ENCODE measurements at places on chromosomes 2 and 18. TPM values are rescaled to one million over a fixed set of nuclear protein-coding genes. Genes with fewer than 3 reads are reported as not detected.

GRCh38 chr2:16900405-16901025, 234.9 kb upstream of the CYRIA start:
- DNase-seq, result no peak
- no peaks in the 10 kb centered on the region for H3K27me3 ChIP-seq
- no peaks in the 10 kb centered on the region for H3K4me1 ChIP-seq

- no peaks in the 10 kb centered on the region for H3K27me3 ChIP-seq
- H3K27ac ChIP-seq, result no peak overlapping the region
- no peaks in the 10 kb centered on the region for H3K36me3 ChIP-seq
- no peak for DNase-seq
Observed at GRCh38 chr18:67514465-67514864, 2.1 kb downstream of the DSEL start.

- DNase-seq, result no peak
- H3K27me3 ChIP-seq, result peaks cover 41% of the 10 kb centered on the region
- no peak overlapping the region for H3K4me3 ChIP-seq
- H3K36me3 ChIP-seq, result no peaks in the 10 kb centered on the region
Observed at GRCh38 chr2:113013336-113013661, 8.0 kb downstream of the IL36A start.

GRCh38 chr2:58764338-58765104, 523.4 kb upstream of the FANCL start:
- H3K27ac ChIP-seq, result no peak overlapping the region
- H3K4me3 ChIP-seq, result no peak overlapping the region
- H3K4me1 ChIP-seq, result no peaks in the 10 kb centered on the region

DNA sequence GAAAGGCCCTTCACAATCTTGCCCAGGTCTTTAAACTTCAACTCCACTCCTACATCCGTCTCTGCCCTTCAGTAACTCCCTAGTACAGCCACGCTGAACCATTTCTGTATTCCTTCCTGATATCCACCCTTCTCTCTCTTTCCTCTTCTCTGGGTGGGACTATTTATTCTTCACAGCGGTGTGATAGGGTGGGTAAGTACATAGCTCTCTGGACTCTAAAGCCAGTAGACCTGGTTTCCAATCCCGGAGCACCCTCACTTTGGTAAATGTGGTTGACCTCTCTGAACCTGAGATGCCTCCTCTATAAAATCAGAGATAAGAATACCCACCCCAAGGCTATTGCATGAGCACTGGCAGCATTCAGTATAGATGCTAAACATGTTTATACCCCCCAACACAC, 86.7 kb downstream of the ATL2 start:
- peaks cover 5% of the 10 kb centered on the region for H3K27me3 ChIP-seq
- no peak overlapping the region for H3K4me3 ChIP-seq
- no peak overlapping the region for H3K27ac ChIP-seq
- DNase-seq, result no peak
- H3K4me1 ChIP-seq, result no peaks in the 10 kb centered on the region

DNA sequence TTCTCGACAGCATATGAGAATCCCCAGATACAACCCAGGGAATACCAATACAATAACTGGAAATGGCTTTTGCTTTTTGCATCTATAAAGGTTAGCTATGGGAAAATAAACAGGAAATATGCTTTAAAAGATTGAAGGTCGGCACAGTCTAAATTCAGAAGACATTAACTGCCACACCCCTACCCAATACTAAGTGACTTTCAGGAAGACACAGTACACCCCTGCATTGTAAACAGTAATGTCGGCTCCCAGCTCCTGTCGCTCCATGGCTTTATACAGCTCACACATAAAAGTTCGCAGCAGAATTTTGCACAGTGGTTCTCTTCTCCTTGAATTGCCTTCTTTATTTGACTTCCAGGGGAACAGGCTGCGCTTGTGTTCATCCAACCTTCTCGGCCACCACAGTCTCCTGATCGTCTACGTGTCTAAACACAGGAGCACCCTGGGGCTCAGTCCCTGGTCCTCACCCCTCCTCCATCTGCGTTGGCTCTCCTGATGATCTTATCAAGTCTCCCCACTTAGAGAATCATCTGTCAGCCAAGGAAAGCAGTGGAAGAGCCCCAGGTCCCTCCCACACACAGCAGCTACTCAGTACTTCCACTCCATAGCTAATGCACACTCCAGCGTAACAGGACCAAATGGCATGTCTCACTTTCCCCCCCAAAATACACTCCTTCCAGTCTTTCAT, 22.7 kb downstream of the CYB5A start:
- no peaks in the 10 kb centered on the region for H3K36me3 ChIP-seq
- peaks cover 54% of the 10 kb centered on the region for H3K4me1 ChIP-seq
- H3K27me3 ChIP-seq, result no peaks in the 10 kb centered on the region
- peak; percentile 22 for DNase-seq
- H3K4me3 ChIP-seq, result no peak overlapping the region

- no peak overlapping the region for H3K27ac ChIP-seq
- H3K4me3 ChIP-seq, result no peak overlapping the region
- H3K27me3 ChIP-seq, result no peaks in the 10 kb centered on the region
- no peak for DNase-seq
- no peaks in the 10 kb centered on the region for H3K4me1 ChIP-seq
- no peaks in the 10 kb centered on the region for H3K36me3 ChIP-seq
Observed at GRCh38 chr2:111685342-111685741, 198.7 kb downstream of the ANAPC1 start.

- H3K4me1 ChIP-seq, result peaks cover 70% of the 10 kb centered on the region
- H3K36me3 ChIP-seq, result peaks cover 15% of the 10 kb centered on the region
- DNase-seq, result no peak
- peak overlapping the region; percentile 87 for H3K27ac ChIP-seq
Observed at GRCh38 chr2:53786352-53786704, 425 bp downstream of the ASB3 start.

GRCh38 chr2:223123855-223124610, 72.0 kb downstream of the KCNE4 start:
- no peaks in the 10 kb centered on the region for H3K36me3 ChIP-seq
- no peaks in the 10 kb centered on the region for H3K27me3 ChIP-seq
- no peak overlapping the region for H3K4me3 ChIP-seq
- peaks cover 4% of the 10 kb centered on the region for H3K4me1 ChIP-seq
- H3K27ac ChIP-seq, result peak overlapping the region; percentile 67

DNA sequence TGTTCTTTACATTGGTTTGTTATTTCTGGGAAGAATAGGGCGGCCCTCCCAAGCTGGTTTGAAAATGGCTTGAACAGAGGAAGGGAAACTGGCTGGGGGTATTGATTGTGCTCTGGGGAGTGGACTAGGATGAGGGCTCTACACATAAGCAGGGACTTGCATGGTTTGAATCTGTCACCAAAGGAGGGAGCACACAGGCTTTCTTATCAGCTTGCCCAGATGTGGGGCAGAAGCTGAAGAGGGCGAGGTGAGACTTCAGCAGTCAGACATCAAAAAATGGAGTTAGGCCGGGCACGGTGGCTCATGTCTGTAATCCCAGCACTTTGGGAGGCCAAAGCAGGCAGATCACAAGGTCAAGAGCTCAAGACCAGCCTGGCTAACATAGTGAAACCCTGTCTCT, 7.2 kb upstream of the RAB12 start:
- no peaks in the 10 kb centered on the region for H3K36me3 ChIP-seq
- no peak overlapping the region for H3K4me3 ChIP-seq
- no peaks in the 10 kb centered on the region for H3K4me1 ChIP-seq

- H3K4me3 ChIP-seq, result no peak overlapping the region
- H3K27ac ChIP-seq, result no peak overlapping the region
Observed at GRCh38 chr2:54984476-54984875, 65.8 kb downstream of the RTN4 start.

DNA sequence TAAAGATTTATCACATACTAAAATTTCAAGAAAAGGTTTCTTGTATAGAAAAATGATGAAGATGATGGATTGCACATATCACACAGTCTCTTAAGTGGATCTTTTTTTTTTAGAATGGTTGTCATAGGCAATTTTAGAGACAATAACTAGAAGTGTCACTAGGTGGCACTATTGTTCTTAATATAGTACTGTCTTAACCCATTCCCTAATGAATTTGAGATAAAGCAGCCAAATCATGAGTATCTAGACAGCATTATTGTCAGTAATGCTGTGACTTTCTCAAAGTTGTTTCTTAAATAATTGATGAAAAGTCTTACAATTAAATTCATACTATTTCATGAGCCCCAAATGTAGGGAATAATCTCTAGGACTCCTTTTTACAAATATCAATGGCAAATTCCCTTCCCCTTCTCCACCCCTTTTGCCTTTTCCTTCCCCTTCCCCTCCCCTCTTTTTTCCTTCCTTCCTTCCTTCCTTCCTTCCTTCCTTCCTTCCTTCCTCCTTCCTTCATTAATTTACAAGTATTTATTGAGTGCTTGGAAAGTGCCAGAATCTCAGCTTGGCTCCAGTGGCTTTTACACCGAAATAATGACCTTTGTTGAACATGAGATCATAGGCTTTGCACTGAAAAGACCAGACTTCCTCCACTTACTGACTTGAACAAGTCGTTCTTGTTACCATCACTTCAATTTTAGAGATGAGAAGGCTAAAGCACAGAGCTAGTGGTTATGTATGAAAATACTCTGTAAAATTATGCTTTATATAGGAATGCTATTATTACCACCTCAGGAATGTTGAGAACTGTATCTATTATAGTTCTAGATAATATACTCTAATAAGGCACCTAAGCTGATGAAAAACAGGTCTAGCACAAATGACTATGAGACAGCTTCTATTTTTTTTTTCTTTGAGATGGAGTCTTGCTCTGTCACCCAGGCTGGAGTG, 19.8 kb downstream of the MYL12B start:
- peak overlapping the region; percentile 47 for H3K27ac ChIP-seq
- no peaks in the 10 kb centered on the region for H3K27me3 ChIP-seq
- peak overlapping the region; percentile 51 for H3K4me3 ChIP-seq

DNA sequence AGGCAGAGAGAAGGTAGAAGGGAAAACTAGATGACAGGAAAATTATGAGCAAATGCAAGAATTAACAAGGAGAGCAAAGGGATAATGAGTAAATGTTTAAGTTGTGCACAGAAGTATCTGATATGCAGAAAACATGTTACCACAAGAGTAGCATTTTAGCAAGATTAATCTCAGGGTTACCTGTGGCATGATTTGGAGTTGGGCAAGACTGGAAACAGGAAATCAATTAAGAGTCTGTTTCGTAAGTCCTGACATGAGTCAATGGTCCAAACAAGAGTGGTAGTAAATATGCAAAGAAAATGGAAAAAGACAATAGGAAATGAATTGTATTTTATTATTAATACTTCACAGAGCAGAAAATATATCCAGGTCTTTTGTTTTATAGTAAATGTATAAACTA, 17.3 kb upstream of the MTX2 start:
- H3K27me3 ChIP-seq, result peaks cover 16% of the 10 kb centered on the region
- H3K4me3 ChIP-seq, result no peak overlapping the region
- DNase-seq, result no peak
- H3K27ac ChIP-seq, result no peak overlapping the region
- no peaks in the 10 kb centered on the region for H3K36me3 ChIP-seq
- no peaks in the 10 kb centered on the region for H3K4me1 ChIP-seq

DNA sequence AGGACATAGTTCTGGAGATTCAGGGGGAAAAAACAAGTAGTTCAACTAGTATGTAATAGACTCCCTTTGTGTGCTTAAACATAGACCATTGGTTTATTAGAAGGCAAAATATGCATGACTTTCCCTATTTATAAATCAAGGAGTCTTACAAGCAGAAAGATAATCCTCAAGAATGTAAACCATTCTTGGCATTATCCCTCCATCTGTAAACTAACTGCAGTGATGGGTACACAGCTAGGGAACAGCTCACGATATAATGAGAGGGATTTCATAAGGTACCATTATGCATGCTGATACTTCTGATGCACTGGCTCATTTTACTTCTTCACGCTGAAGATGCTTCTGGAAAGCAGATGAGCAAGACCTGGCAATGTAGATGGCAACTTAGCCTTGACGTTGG, 878 bp downstream of the FBXO15 start:
- peak overlapping the region; percentile 88 for H3K4me3 ChIP-seq
- no peak for DNase-seq
- H3K4me1 ChIP-seq, result peaks cover 41% of the 10 kb centered on the region
- no peaks in the 10 kb centered on the region for H3K27me3 ChIP-seq

- no peaks in the 10 kb centered on the region for H3K4me1 ChIP-seq
- no peak overlapping the region for H3K4me3 ChIP-seq
- H3K27ac ChIP-seq, result no peak overlapping the region
- H3K27me3 ChIP-seq, result no peaks in the 10 kb centered on the region
Observed at GRCh38 chr2:165870346-165870745, 76.3 kb upstream of the GALNT3 start.

GRCh38 chr2:198692907-198693510, 764.7 kb downstream of the SATB2 start:
- H3K4me1 ChIP-seq, result no peaks in the 10 kb centered on the region
- DNase-seq, result no peak
- no peak overlapping the region for H3K4me3 ChIP-seq
- no peak overlapping the region for H3K27ac ChIP-seq

- H3K27ac ChIP-seq, result no peak overlapping the region
- peaks cover 17% of the 10 kb centered on the region for H3K4me1 ChIP-seq
- H3K36me3 ChIP-seq, result peaks cover 28% of the 10 kb centered on the region
- no peak for DNase-seq
- no peak overlapping the region for H3K4me3 ChIP-seq
Observed at GRCh38 chr2:61363580-61363979, 107.3 kb downstream of the USP34 start.

DNA sequence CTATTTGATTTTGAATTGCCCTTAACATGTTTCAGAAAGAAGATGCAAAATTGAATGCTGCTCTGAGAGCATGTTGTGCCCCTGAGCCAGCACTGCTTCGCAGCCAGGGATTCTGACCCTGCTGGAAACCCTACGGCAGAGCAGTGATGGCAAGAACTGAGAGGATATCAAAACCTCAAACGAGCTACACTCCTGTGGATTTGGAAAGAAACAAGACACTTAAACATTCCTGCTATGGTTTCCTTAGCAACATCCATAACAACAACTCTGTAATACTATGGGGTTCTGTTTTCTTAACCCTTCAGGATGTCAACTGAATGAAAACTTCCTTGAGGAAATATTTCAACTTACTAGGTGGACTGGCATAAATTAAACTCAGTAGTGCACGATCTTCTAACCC, 649.1 kb downstream of the NYAP2 start:
- DNase-seq, result no peak
- H3K27me3 ChIP-seq, result no peaks in the 10 kb centered on the region
- H3K36me3 ChIP-seq, result no peaks in the 10 kb centered on the region

GRCh38 chr2:51918113-51918512, 886.2 kb upstream of the NRXN1 start:
- H3K4me1 ChIP-seq, result no peaks in the 10 kb centered on the region
- no peak overlapping the region for H3K27ac ChIP-seq
- DNase-seq, result no peak
- no peak overlapping the region for H3K4me3 ChIP-seq
- no peaks in the 10 kb centered on the region for H3K27me3 ChIP-seq
- H3K36me3 ChIP-seq, result no peaks in the 10 kb centered on the region

Gene GPD2
- total RNA-seq, result 14.4 TPM

Gene ALLC
- not detected for total RNA-seq

Gene CRYGD
- not detected for total RNA-seq

Gene LAMA3
- 3.5 TPM for total RNA-seq

Gene RSAD2
- total RNA-seq, result 2.4 TPM

Gene KLHL30
- 17.3 TPM for total RNA-seq

Gene TOGARAM2
- 51.9 TPM for total RNA-seq

Gene RNF152
- 10.4 TPM for total RNA-seq

Gene SPP2
- not detected for total RNA-seq

Gene FOXI3
- not detected for total RNA-seq

Gene LCT
- total RNA-seq, result not detected

Gene TLX2
- not detected for total RNA-seq

Gene ANKRD30B
- total RNA-seq, result not detected

Gene LIPG
- total RNA-seq, result not detected

Gene FNDC4
- 1.7 TPM for total RNA-seq

Gene DHX57
- total RNA-seq, result 8.1 TPM

Gene POTEI
- not detected for total RNA-seq

Gene LYG1
- total RNA-seq, result 0.58 TPM

Gene RGPD3
- not detected for total RNA-seq

Gene ADGRF3
- not detected for total RNA-seq

Gene DLX1
- total RNA-seq, result not detected

Gene HNMT
- total RNA-seq, result 11.7 TPM
